NCI-H2081 treated with DMSO at 0.1 percent for 48 hours (cell line): ENCODE measurements at places on chromosomes 11 and 22.

GRCh38 chr11:124762624-124763155 lies 600 bp upstream of the ESAM start:
- no peak for DNase-seq

GRCh38 chr11:12394601-12395000 lies 17.2 kb downstream of the PARVA start:
- no peak for DNase-seq

GRCh38 chr11:63850920-63851319 lies 12.0 kb downstream of the MARK2 start:
- DNase-seq = no peak

DNA sequence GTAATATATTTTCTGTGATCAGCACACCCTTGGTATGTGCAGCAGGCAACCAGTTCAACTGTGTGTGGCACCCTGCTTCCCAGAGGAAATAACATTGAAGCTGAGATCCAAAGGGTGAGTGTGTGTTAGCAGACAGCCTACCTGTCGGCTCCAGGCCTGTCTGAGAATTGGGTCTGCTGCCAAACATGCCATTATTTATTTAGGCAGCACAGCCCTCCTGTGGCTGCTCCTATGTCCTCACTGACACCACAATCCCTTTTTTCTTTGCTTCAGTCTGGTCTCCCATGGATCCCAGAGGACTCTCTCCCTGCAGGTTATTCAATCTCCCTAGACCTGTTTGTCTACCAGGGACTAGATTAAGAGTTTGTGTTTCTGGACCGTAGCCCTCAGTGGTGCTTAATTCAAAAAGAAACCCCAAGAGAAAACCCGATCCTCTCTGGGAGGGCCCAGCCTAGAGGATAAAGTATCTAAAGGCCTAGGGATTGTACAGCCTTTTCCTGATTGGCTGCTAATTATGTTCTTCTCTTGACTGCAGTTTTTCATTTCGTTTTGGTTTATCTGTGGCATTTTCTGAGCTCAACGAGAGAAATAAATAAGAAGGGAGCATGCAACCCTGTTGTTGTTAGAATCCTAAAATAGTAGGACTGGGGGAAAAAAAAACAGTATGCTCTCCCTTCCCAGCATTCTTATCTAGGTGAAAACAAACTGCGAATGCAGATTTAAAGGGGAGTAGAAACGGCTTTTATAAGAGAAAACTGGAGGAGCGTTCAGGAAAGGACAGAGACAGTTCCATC lies 24.1 kb downstream of the KCNE3 start:
- peak; percentile 81 for DNase-seq

- no peak for DNase-seq
These were observed 4.7 kb upstream of the ZNF74 start for GRCh38 chr22:20389288-20389687.

GRCh38 chr11:78731027-78731426 lies 156.4 kb upstream of the NARS2 start:
- DNase-seq = no peak

- no peak for DNase-seq
These were observed 9.3 kb downstream of the RAB3IL1 start for GRCh38 chr11:61907871-61908729.

GRCh38 chr22:37240941-37241320 lies 3.1 kb downstream of the RAC2 start:
- no peak for DNase-seq

DNA sequence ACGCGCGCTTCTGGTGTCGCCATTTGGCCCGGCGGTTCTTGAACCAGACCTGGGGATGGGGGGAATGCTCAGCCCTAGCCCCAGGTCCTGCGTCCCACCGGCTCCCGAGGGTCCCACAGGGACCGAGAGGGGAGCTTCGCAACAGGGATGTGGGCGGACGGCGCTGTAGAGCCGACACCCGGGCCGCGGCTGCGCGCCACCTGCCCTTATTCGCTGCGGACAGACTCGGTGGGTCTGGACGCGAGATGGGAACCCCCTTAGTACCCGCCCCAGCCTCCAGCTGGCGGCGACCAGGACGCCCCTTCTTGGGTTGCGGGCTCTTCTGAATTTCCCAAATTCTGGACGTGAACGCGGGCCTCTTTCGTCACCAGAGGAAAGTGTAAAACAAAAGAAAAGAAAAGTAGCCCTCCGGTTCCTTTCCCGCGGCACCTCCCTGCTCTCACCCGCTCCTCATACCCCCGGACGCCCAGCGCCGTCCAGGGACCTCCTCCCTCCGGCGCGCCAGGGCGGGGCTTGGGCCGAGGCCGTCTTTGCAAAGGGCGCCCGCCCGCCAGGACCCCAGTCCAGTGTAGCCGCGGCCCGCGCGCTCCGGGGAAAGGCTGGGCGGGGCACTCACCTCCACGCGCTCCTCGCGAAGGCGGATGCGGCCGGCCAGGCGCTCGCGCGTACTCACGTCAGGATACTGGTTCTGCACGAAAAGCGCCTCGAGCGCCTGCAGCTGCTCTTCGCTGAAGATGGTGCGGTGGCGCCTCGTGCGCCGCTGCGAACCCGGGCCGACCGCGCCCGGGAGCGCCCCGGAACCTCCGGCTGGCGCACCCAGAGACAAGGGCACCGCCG lies 827 bp downstream of the GSC2 start:
- DNase-seq = no peak

- no peak for DNase-seq
These were observed 316.1 kb downstream of the TMEM135 start for GRCh38 chr11:87353771-87354345.

DNA sequence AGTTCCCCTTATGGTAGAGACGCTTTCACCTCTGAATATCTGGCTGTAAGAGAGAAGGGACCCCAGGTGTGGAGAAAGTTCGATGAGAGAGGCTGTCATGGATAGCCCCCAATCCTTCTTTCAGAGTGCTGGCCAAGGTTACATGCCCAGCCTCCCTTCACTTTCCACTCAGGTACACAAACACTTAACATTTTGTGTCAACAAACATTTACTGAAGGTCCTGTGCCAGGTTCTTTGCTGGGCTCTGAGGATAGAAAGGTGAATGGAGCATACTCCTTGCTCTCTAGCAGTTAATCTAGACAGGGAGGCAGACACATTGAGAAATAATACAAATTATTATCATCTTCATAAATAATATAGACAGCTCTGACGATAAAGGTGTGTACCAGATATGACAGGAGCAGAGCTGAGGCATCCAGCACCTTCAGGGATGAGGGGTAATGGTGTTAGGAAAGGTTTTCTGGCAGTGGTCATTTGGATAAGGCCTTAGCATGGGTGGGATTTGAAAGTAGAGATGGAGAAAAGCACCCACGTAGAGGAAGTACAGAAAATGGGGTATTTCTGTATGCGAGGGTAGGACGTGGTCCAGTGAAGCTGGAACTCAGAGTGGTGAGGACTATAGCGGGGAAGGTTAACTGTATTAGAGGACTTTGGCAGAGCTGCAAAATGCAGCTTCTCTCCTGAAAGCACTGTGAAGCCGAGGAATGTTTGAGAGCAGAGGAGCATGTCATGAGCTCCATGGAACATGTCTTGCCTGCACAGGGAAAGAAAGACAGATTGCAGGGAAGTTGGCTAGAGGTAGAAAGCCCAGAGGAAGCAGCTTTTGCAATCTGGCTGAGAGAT lies 19.6 kb downstream of the PPFIBP2 start:
- DNase-seq = no peak

DNA sequence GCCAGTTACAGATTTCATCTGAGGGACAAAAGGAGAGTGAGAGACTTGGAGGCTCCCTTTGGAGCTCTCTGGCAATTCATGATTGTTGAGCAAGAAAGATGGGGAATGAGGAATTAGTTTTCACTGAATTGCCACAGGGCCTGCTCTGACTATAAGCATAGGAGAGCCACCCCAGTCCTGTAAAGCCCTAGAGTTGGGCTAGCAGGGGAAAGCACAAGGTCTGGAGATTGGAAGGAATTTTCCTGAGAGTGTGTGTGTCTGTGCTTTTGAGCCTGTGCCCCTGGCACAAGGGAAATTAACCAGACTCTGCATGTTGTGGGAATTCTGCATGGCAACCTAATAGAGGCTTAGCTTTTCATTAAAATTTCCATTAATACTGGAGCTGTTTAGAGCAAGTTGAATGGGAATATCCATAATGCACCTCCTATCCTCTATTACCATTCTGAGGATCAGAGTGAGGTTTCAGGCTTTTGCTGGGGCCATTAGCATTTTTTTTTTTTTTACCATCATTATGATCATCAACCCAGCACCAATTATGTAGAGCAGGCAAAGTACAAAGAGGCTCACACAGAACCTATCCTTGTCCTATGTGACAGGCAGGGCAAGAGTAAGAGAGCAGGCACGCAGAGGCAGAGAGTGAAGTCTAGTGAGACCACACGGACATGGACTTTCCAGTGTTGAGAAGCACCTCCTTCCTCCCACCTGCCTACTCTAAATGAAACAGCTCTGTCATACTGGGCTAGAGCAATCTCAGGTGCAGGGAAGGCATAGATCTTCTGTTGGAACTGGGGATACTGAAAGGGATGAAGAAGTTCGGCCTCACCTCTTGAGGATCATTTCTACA lies 308.5 kb downstream of the ST3GAL4 start:
- DNase-seq = no peak

DNA sequence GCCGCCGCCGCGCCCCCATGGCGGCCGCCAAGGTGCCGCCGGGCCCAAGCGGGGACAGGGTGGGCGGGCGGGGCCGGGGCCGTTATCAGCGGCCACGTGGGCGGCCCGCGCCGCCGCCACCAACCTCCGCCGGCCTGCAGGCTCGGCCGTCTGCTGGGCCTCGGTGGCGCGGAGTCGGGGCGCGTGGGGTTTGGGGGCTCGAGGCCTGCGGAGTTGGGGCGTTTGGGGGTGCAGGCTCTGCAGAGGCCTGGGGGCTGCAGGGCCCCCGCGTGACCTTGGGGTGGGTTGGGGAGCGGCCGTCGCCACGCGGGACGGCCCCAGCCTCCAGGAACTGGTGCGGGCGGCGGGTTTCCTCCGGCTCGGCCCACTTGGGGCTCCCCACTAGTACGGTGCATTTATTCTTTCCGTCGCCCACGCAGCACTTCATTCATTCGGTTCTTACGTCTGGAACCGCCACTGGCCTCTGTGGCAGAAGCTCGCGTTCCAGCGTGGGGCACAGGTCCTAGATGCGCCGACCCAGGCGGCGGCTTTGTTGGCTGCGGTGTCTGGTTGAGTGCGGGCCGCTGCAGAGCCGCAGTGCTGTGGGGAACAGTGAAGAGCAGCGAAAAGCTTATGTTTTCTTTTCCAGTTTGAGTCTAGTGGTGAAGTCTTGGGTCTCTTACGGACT lies 740 bp upstream of the TRMT2A start:
- no peak for DNase-seq

GRCh38 chr22:50641696-50642607 lies 14.0 kb upstream of the ARSA start:
- no peak for DNase-seq

GRCh38 chr11:118997627-118998387 lies at the start of gene CENATAC:
TSS of gene CENATAC (plus strand) at chr11:118998138. CDS start at chr11:118998198, 60 bp downstream.
- DNase-seq = peak; percentile 71

DNA sequence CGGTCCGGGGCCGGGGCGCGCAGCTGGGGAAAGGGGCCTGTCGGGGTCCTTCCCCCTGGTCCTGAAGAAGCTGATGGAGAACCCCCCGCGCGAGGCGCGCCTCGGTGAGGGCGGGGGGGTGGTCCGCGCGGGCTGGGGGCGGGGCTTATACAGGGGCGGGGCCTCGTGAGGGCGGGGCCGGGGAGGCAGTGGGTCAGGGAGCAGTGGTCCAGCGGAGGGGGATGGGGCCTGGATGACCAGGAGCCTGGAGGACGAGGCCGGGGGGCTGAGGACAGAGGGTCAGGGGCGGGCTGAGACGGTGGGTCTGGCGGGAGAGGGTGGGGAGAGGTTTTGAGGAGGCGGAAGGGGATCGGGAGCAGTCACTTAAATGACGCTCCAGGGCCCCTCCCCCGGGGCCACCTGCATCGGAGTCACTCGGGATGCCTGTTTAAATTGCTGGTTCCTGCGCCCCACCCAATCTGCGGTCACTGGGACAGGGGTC lies 396 bp downstream of the TEF start:
- no peak for DNase-seq

DNA sequence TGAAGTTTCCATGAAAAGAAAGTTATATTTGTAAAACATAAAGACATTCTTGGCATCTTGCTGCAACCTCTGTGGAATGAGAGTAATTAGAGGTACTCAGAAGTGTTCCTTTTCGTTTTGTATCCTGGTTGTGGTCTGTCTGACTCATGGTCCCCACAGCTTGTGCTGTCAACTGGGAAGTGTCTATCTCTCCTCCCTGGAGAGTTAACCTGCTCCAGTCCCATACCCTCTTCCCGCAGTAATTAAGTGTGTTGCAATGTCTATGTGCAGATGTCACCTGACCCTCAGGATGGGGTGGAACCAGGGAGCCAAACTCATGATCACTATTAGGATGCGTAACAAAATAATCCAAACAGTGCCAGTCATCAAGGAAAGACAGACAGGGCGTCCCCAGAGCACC lies 23.0 kb upstream of the ZDHHC13 start:
- DNase-seq = no peak

- no peak for DNase-seq
These were observed 46.6 kb upstream of the TCF20 start for GRCh38 chr22:42317008-42317407.

DNA sequence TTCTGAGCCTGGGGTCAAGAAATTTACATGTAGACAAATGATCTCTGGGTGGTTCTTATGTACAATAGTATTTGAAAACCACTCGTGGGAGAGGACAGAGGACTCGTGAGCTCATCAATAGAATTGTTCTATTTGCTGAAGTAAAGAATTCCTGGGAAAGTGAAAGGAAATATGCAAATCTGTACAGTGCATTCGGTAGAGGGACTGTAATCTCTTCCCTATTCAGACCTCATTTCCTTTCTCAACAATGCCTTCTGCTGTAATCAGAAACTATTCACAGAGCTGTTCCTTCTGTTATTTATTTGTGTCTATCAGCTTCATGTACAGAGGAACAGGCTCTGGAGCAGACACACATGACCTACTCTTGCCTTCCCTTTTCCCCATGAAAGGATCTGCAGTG lies 709.4 kb upstream of the KIRREL3 start:
- DNase-seq = no peak

GRCh38 chr11:127028648-127029047 lies 28.1 kb upstream of the KIRREL3 start:
- DNase-seq = no peak

DNA sequence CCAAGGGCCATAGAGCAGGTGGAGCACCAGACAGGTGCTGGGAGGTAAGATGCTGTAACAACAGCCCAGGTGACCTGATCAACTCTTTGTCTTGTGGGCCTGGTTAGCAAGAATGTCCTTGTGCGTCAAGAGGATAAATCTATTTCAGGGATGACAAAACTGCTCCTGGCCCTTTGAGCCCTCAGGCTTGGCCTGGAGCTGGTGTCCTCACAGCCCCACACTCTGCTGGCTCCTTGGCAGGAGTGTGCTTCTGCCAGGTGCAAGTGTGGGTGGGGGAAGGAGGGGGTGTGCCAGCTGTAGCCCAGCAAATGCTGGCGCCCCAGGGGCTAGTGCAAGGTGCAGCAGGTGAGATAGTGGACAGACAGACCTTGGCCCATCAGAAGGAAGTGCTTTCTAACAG lies 19.5 kb downstream of the AMPD3 start:
- DNase-seq = no peak

DNA sequence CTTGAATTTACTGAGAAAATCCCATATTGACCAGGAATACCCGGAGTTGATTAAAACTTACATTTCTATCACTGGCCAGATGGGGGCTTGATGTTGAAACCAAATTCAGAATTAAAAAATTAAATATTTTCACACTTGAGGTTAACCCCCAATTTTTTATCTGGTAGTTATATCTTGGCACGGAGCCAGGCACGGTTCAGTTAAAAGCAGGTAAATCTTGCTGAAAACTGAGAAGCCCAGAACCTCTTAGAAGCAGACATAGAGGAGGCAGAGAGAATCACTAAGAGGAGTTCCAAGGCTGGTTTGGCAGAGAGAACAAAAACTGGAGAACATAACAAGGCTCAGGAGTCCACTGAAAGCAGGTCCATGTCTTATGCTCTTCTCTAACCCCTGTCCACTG lies 77.7 kb downstream of the USP35 start:
- no peak for DNase-seq
